ENCODE measurements at places on chromosomes 1 and 21.

DNA sequence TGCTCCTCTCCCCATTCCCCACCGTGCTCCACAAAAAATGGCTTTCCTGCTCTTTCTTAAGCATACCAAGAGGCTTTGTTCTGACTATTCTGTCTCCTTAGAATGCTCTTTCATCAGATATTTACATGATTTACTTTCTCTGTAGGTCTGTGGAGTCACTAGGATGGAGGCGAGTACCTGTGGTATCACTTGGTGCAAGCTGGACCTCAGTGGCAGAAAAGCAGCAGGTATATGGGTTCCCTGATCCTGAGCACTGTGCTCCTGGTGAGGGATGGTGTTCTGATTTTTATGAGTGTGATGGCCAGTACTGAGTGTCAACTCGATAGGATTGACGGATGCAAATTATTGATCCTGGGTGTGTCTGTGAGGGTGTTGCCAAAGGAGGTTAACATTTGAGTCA is 10.0 kb downstream of the C1orf87 start:
- no peak for DNase-seq

GRCh38 chr1:36411674-36412648 is 14.3 kb upstream of the LSM10 start:
- peak; percentile 52 for DNase-seq

GRCh38 chr1:63906047-63906704 is 132.4 kb downstream of the ROR1 start:
- no peak for DNase-seq

- no peak for DNase-seq
These were observed 46.4 kb downstream of the ZNF281 start for GRCh38 chr1:200363264-200363933.

- DNase-seq: no peak
These were observed 19.0 kb downstream of the TGFB2 start for GRCh38 chr1:218364028-218364710.
